NCI-H446 treated with DMSO at 0.1 percent for 48 hours (cell line): ENCODE measurements at places on chromosomes 16 and 17.

- no peak for DNase-seq
These were observed 10.8 kb downstream of the TP53 start for GRCh38 chr17:7676533-7676932.

DNA sequence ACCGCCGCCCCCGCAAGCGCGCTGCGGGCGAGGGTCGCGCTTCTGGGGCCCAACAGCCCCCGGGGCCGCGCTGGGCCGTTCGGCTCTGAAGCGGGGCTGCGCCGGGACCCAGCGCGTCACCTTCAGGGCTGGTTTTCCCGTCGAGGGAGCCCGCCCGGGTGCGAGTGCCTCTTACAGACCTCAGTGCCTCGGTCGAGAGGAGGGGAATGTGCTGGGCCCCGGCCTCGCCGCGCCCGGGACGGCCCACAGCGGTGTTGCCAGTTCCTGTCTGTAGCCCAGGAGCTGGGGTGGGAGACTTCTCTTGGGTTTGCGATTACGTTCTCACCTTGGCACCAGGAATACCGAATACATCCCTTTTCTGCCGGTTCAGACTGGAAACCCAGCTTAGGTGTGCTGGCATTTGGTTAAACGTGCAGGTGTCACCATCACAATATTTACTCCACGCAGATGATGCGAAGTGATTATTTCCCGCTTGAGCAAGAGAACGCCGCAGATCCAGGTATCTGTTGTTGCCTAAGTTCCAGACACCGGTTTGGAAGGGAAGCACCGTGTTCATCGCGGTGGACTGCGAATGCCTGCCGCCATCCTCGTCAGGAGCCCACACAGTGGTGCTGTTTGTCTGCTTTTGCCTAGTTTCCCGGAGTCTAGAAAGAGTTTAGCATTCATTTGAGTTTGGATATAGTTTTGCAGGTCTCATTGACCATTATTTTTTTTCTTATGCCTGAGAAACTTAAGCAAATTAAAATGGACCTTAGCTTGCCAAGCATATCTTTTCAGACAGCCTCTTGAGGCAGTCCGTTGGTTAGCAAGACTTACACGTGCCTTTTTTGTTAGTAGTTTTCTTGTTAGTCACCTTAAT lies 914 bp downstream of the MAP1LC3B start:
- DNase-seq: no peak

DNA sequence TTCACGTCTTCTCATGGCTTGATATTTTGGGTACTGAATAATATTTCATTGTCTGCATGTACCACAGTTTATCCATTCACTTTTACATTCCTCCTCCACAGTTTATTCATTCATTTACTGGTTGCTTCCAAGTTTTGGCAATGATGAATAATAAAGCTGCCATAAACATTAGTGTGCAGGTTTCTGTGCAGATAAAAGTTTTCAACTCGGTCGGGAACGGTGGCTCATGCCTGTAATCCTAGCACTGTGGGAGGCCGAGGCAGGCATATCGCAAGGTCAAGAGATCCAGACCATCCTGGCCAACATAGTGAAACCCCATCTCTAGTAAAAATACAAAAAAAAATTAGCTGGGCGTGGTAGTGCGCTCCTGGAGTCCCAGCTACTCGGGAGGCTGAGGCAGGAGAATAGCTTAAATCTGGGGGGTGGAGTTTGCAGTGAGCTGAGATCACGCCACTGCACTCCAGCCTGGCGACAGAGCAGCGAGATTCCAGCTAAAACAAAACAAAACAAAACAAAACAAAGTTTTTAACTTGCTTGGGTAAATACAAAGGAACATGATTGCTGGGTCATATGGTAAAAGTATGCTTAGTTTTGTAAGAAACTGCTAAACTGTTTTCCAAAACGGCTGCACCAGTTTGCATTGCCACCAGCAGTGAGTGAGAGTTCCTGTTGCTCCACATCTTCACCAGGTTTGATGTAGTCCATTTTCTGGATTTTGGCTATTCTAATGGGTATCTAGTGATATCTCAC lies 89.5 kb downstream of the WWP2 start:
- no peak for DNase-seq

- DNase-seq: no peak
These were observed 1.1 kb upstream of the EMP2 start for GRCh38 chr16:10581507-10581906.

GRCh38 chr16:85738923-85739715 lies 11.8 kb downstream of the C16orf74 start:
- no peak for DNase-seq

DNA sequence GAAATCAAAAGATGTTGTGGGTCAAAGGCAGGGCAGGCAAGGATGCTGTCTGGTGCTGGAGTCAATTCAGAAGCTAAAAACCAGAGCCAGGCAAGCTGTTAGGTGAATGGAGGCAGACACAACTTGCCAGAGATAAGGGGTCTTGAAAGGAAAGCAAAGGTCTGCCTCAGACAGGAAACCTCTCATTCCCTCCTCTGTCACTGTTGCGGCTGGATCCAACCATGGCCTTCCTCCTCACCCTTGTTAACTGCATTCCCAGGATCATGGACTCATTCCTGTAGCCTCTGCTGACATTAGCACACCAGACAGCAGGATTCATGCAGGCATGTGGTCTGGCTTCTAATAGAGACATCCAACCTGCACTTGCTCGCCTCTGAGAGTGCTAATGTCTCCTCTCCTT lies 186.7 kb upstream of the HS3ST3A1 start:
- DNase-seq: no peak

- no peak for DNase-seq
These were observed 69.5 kb downstream of the AMFR start for GRCh38 chr16:56355786-56356275.
